Foreskin keratinocyte (primary cell): ENCODE measurements at places on chromosomes 6 and 20. TPM values are rescaled to one million over a fixed set of nuclear protein-coding genes. Genes with fewer than 3 reads are reported as not detected.

Gene ISM1
- 0.68 and 1.8 TPM in 2 replicates for polyA plus RNA-seq

DNA sequence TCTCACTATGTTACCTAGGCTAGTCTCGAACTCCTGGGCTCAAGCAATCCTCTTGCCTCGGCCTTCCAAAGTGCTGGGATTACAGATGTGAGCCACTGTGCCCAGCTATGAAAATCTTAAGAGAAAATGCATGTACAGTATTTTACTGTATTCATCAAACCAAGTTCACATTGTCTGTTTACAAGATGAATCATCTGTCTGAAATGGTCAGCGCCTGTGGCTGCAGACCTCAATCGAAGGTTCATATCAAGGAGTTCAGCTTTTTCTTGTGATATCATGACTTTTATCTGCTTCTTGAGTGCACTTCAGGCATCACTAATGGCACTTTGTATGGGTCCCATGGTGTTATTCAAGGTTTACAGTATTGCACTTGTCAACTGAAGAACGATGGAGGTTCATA, 155.1 kb downstream of the SLC16A10 start:
- no peak for DNase-seq

DNA sequence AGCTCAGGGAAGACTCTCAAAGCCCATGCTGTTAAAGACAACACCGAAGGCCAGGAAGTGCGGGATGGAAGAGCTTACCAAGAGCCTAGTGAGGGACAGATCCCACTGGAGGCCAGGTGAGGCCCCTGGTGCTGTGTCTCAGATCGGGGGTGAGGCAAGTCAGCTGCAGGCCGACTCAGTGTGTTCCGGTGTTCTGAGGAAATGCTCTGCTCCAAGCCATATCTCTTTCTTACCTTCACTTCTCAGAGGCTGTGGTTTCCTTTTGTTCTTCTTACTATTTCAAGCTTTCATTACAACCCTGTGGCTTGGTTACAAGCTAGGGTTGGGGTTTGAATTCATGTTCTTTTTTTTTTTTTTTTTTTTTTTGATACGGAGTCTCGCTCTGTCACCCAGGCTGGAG, 114.3 kb upstream of the ZFP64 start:
- no peak for DNase-seq

Gene KCNK15
- polyA plus RNA-seq: 0.01 TPM in 1 of 2 replicates, not detected in the other

Gene RAET1G
- polyA plus RNA-seq: 1.1 and 1.8 TPM in 2 replicates

DNA sequence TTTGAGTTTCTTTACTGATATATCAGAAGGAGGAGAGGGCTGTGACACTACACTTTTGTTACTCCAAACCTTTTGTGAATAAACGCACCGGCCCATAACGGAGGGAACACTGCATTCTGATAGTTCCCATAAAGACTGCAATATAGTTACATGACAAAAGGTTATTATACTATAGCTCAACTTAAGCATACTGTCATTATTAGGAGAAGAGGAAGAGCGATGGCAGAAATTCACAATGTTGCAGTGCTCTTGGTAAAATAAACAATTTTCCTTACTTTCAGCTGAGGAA, 2.3 kb upstream of the PDE10A start:
- DNase-seq: no peak

DNA sequence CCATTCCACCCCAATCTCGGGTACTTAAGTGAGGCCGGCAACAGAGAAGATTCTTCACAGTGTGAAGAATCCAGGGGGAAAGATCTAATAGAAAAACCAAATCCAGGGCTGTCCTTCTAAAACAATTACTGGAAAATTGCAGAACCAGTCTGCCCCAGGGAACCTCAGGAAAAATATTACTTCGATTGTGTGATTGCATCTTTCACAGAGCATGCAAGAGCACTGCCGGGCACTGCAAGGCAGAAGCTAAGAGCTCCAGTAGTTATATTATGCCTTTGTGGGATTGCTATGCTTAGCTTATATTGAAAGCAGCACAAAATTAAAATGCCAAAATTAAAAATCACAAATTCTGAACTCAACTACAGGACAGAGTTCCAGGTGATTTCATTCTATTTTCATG, 175.9 kb downstream of the HACE1 start:
- DNase-seq: no peak

Gene GGTLC1
- not detected in 2 replicates for polyA plus RNA-seq

DNA sequence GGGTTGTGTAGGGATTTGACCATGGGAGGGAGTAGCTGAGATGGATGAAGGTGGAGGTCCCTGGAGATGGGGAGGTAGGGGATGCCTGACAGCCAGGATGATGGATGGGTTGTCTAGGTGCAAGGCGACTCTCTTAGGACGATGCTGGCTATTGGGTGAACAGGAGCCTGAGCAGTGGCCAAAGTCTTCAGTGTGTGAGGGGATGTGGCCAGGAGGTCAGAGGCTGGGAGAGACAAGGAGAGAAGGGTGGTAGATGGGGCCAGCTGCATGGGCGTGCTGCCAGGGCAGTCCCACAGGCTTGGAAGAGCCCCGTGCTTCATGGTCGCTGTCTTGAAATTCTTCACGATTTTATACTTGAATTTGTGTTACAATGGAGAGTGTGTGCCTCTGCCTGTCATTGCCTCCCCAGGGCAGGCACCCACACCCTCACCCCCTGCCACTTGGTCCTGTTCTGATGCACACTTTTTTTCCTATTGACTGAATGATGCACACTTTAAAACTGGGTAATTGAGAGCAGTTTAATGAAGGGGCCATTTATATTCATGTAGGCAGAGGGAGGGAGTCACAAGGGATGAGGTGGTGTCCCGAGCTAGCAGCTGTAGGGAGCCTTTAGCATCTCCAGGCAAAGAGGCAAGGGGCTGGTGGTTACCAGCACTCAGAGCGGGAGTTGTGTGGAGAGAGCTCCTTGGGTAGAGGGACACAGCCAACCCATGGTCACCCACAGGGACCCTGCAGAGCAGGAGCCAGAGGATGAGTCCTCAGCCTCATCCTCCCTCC, 120.7 kb downstream of the DHX35 start:
- no peak for DNase-seq
